ENCODE measurements at places on chromosomes 4 and X.

- no peak for DNase-seq
Observed at GRCh38 chr4:151313306-151314009, 11.9 kb downstream of the SH3D19 start.

- DNase-seq: no peak
Observed at GRCh38 chr4:183863155-183863825, 41.8 kb upstream of the STOX2 start.

DNA sequence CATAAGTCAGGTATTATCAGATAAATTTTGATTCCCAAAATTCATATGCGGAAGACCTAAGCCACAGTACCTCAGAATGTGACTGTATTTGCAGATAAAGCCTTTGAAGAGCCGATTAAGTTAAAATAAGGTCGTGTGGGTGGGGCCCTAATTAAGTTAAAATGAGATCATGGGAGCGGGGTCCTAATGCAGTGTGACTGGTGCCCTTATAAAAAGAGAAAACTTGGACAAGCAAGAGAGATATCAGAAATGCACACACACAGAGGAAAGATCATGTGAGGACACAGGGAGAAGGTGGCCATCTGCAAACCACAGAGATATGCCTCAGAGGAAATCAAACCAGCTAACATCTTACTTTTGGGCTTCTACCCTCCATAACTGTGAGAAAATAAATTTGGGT is 236.1 kb downstream of the FBXO8 start:
- no peak for DNase-seq

DNA sequence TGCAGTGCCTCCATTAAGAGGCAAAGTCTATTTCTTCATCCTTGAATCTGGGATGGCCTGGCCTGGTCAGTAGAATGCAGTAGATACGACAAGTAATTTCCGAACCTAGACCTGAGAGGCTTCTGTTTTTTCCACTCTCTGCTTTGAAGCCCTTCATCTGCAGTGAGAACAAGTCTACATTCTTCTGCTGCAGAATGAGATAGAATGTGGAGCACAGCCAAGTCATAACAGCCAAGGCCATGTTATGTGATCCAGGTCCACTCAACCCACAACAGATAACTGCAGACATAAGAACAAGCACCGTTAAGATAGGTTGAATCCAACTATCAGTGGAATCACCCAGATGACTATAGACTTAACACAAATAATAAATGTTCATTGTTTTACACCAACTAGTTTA is 1297.7 kb downstream of the C4orf33 start:
- no peak for DNase-seq

DNA sequence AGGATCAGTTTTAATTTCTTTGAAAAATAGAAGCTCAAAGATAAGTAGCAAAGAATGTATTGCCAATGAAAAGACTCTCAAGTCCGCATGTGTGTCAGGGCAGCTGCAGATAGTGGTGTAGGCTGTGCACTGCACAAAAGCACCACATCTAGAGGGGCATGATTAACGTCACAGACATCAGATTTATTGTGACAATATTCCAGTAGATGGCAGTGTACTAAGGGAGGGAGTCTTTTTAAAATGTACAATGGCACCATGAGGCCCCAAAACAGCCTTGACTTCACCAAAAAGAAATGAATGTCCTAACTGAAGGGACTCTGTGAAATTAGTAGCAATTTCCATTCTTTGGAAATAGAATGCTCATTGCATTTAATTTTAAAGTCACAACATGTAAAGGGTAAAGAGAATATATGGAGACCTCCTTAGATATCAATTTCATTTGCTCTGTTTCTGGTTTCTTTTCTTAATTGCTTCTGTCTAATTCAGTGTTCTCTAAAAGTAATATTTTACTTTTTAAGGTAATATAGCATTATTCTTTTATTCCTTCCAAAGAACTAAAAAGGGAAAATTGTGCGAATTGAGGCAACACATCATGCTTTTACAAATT is 98.4 kb downstream of the ZNF827 start:
- no peak for DNase-seq

DNA sequence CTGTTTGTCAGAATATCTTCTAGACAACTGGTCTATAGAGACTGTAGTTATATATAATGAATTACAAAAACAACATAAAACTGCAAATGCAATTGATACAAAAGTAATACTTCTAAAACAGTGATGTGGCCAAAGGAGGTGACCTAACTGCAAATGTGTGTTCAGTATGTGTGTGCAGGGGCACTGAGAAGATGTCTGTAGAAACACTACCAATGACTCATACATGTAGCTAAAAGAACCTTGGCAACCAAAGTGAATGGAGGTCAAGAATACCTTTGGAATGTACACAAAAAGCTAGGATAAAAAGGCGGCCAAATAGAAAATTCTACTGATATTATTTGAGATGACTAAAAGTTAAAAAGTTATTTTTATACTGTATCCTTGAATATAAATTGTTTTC is 261.8 kb downstream of the CAMK2D start:
- no peak for DNase-seq

DNA sequence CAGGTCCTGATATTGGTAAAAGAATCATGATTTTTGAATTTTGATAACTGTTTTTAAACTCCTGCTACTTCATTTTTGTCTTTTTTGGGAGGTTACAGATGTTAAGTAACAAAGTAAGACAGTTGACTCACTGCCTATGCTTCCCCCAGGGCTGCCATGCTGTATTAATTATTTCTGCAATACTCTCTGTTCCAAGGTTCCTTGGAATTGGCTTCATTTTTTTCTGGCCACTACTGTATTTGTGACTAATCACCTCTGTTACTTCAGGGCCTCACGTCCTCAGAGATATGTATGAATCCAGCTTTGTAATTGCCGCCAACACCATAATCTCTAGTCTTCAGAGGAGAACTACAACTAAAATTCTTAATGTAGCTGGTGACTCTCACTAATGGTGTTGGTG is 1729.3 kb downstream of the C4orf33 start:
- no peak for DNase-seq

- DNase-seq: no peak
Observed at GRCh38 chr4:138330531-138330930, 88.4 kb upstream of the SLC7A11 start.

- no peak for DNase-seq
Observed at GRCh38 chrX:39765327-39765726, 332.4 kb downstream of the BCOR start.

DNA sequence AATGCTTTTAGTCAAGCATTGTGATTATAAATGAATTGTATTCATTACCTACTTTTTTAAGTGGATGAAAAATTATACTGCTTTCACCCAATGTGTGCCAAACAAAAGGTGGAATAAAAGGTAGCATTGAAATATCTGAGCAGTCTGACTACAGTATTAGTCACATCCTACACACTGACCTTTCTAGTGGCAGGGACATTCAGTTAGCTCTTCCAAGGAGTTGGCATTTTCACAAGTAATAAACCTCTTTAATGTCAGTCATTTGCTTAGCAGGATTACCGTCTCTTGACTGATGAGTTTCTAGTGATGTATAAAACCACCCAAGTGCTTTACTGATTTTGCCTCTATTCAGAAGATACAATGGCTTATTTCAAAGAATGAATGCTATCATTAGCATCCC is 687.9 kb downstream of the ARAP2 start:
- DNase-seq: no peak

- no peak for DNase-seq
Observed at GRCh38 chrX:132955690-132956089, 2.7 kb downstream of the HS6ST2 start.

GRCh38 chrX:148808833-148809232 is 308.4 kb downstream of the AFF2 start:
- DNase-seq: no peak

GRCh38 chr4:144819591-144819990 is 173.6 kb downstream of the HHIP start:
- DNase-seq: no peak

DNA sequence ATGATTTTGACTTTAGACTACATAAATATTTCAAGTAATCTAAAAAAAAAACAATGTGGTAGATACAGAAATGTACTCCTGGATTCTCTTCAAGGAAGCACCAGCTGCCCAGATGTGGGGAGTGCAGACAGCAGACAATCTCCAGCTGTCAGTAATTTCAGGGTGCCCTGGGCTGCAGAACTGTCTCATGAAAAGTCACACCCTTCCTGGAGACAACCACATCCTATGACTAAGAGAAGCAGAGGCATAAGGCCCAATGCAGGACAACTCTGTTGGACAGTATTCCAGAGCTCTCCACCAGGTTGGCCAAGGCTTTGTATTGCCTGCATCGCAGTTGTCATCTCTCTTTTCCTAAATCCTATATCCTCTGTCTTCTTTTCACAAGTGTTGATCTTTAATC is 34.4 kb upstream of the BLTP1 start:
- DNase-seq: no peak

- DNase-seq: no peak
Observed at GRCh38 chr4:121827853-121828252, 4.2 kb upstream of the CCNA2 start.

DNA sequence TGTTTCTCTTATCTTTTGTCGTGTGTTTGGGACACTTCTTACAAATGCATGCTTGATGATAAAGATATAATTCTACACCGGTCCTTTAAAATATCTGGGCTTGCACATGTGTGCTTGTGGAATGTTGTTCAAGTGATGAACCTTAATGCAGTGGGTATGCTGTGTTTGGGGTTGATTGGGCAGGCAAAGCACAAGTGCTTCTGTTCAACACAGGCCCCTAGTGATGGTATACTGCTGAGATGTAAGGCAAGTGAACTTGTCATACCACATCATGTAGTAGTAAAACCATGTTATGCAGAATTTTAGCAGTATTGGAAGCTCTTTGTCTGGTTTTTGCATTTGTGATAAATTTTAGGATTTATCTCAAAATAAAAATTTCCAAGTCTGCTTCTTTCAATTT is 23.9 kb downstream of the TBC1D19 start:
- no peak for DNase-seq

DNA sequence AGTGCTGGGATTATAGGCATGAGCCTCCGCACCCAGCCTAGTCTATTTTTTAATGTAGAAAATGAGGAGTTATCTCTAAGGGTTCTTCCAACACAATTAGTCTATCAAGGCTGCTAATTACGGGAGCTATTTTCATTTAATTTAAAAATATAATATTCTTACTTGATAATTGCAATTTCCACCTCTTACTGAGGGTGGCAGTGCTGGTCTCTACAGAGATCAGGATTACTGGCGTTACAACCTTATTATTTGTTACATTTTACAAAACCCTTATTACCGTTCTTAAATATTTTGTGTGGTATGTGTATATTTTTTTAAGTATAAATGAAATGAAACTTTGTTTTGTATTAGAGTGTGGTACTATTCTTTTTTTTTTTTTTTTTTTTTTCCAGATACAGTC is 17.6 kb upstream of the GK start:
- DNase-seq: no peak

DNA sequence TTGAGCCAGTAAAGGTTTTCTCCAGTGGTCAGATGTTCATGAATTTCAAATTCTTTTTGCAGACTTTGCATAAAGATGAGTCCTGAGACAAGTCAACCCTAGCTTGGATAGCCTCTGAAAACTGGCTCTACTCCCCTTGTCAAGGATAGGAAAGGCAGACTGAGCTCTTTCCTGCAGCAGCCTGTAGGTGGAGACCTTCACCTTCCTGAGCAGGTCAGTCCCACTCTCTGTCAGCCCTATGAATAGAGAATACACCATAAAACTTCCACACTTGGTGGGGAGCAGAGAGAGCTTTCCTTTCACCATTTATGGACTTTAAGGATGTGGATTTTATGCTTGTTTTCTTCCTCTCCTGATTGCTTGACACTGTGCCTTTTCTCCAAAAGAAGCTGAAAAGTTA is 41.9 kb downstream of the PCDH19 start:
- DNase-seq: no peak

DNA sequence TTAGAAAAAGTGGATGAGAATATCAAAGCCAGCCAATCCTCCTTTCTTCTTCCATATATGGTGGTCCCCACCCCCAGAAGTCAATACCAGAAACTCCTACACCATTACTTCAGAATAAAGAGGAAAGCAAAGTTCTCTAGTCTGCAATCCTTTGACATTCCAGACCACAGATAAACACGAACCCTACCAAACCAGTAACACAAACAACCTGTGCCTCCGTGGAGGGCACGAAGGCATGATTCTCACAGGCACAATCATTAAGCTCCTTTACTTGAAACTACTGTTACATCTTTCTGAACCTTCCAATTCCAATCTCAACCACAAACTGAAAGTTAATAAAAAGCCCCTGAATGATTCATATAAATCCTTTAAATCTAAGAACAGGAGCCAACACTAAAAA is 16.3 kb downstream of the MAML3 start:
- no peak for DNase-seq

- no peak for DNase-seq
Observed at GRCh38 chrX:11427453-11428071, 134.3 kb downstream of the AMELX start.

DNA sequence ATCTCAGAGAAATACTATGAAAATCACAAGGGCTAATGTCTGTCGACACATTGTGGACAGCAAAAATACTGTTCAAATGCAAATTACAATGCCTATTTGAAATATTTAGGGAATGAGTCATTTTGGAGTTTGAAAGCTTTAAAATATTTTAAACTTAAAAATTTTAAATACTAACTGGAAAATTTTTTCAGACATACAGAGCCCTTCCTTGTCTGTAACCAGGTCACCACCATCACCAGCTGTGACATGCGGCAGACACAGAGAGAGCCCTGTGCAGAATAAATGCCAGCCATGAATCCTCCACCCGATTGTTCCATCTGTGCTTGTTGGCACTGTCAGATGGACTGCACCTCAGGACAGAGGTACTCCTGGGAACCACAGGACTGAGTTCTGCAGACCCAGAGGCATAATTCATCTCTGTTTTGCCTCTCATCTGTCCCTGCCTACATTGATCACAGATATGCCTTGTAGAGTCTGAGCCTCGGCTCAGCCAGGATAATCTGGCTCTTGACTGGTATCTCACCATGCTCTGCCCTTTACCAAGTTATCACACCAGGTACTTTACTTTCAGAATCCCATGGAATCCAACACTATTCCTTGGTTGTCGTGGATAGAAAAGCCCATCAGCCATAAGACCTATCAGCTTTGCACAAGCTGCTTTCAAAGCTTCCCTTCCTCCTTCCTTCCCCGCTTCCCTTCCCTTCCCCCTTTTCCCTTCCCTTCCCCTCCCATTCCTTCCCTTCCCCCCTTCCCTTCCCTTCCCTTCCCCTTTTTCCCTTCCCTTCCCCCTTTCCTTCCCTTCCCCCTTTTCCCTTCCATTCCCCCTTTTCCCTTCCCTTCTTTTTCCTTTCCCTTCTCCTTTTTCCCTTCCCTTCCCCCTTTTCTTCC is 67.2 kb downstream of the TBC1D9 start:
- DNase-seq: no peak

- no peak for DNase-seq
Observed at GRCh38 chrX:152735860-152736511, 2.4 kb downstream of the MAGEA12 start.

- DNase-seq: no peak
Observed at GRCh38 chr4:134702374-134702773, 500.8 kb upstream of the PABPC4L start.

DNA sequence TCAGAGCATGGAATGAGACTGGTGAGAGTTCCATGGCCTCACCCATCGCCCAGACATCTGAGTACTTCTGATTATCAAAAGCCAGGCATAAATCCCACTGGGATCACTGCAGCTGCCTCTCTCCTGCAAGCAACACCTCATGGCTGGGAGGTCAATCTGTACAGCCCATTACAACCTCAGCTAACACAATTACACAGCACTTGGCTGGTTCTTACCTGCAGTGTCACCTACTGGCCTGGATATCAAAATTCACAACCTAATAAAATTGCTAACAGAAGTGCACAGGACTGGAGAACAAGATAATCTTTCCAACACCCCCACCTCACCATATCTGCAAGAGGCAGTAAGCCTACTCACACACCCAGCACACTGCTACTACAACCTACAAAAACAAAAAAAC is 341.7 kb upstream of the NDST3 start:
- no peak for DNase-seq
